ENCODE measurements at places on chromosomes 3 and 15.

- DNase-seq: no peak
Observed at GRCh38 chr15:89646416-89647141, 8.7 kb downstream of the KIF7 start.

- peak; percentile 69 for DNase-seq
Observed at GRCh38 chr3:142976621-142977398, 13.3 kb upstream of the PAQR9 start.

GRCh38 chr3:10002951-10003350 lies 16.3 kb upstream of the EMC3 start:
- no peak for DNase-seq

GRCh38 chr15:88610701-88611231 lies 10.4 kb upstream of the AEN start:
- DNase-seq: peak; percentile 96

DNA sequence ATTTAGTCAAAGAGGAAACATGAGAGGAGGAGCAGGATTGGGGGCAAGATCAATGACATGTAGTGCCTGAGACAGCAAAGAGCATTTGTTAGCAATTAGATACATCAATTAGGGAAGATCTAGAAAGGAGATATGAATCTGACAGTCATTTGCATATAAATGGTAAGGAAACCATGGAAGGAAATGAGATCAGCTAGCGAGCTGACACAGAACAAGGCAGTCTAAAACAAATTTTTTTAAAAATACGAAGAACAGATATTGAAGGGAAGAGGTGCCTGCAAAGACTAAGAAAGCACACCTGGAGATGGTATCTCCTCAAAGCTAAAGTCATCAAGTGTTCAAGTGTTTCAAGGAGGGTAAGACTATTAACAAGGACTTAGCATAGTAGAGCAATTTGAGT lies 4.6 kb downstream of the EPM2AIP1 start:
- DNase-seq: no peak

GRCh38 chr15:55999658-56000057 lies 6.2 kb upstream of the NEDD4 start:
- no peak for DNase-seq

DNA sequence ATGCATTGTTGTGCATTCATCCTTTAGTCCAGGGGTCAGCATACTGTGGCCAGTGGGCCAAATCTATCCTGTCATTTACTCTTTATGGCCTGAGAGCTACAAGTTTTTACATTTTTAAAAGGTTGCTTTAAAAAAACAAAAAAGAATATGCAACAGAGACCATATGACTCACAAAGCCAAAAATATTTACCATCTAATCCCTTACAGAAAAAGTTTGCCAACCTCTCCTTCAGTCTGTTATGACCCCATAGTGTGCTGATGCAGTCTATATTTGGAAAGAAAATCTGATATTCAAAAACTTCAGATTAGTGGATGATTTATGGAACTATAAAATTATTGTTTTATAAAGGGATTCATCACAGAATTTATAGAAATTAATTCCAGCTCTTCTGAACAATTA lies 237.5 kb upstream of the IL12A start:
- DNase-seq: no peak

DNA sequence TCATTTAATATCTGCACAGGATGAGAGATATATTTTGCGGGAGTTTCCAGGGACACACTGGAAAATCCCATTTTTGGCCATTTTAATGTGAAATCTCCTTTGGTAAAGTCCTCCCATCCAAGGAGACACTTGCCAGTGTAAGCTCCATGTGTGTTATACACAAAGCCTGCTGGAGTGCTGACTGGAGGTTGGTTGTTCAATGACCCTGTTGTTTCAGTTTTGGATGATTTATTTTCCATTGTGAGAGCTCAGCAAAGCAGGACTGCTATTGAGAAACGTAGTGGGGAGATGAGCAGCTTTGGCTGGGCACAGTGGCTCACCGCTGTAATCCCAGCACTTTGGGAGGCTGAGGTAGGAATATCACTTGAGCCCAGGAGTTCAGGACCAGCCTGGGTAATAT lies 127.7 kb downstream of the NUP210 start:
- no peak for DNase-seq

DNA sequence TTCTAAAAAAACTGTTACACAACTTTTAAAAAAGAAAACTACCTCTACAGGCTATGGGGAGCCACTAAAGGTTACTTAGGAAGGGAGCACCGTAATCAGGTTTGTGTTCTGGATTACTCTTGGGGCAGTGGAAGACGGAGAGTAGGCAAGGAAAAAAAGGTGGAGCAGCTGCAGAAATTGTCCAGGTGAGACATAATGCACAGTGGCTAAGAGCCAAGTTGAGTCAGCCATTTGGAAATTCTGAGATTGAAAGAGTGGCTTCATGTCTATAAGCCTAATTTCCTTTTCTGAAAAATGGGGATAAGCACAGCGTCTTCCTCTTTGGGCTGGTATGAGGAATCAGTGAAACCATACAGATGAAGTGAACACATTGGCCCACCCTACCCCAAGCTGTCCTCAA lies 195.2 kb downstream of the CADPS start:
- DNase-seq: no peak

DNA sequence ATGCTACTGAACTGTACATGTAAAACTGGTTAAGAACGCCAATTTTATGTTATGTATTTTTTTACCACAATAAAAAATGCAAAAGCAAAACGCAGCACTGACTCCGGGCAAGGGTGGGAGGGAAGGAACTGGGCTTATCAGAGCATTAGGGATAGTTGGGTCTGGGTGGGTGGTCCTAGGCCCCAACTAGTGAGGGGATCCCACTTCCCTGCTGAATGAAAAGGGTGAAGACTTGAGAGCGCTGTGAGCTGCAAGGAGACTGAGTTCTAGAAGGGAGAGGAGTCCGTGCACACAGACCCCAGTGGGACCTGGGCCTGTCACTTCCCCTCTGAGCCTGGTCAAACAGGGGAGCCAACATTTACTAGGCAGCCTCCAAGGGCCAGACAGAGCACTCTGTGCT lies 98.6 kb downstream of the TPRA1 start:
- DNase-seq: no peak

DNA sequence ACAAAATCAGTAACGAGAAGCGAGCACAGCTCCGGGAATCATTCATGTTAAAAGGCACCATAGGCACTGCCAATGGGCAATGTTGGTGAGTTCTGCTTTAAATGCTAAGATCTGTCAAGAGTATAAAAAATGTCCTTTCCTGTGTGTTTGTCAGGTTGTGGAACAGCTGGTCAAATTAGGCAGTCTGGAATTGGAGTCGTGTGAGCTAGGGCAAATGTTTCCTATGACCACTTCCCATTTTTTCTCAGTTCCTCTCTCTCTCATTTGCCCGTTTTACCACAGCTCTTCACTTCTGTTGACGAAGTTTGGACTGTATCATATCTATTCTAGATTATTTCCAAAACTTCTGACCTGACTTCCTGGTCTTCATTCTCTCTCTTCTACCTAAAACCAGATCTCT lies 60.8 kb upstream of the GOLIM4 start:
- peak; percentile 95 for DNase-seq

- no peak for DNase-seq
Observed at GRCh38 chr3:58880182-58880581, 169.6 kb downstream of the CFAP20DC start.

GRCh38 chr3:10651506-10651905 lies 146.1 kb upstream of the ATP2B2 start:
- no peak for DNase-seq

GRCh38 chr3:69866988-69867720 lies 127.9 kb downstream of the MITF start:
- no peak for DNase-seq

DNA sequence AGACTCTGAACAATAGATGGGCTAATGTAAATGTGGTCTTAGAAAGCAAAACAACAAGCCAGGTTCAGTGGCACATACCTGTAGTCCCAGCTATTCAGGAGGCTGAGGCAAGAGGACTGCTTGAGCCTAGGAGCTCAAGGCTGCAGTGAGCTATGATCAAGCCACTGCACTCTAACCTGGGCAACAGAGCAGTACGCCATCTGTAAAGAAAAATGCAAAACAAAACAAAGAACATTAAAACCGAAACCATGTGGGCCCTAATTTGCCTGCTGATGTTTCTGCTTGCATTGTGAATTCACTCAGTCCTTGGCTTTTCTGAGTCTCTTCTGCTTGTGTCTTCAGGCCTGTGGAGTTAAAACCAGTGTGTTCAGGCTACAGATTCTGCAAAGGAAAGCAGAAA lies 56.7 kb downstream of the CCNL1 start:
- DNase-seq: no peak

DNA sequence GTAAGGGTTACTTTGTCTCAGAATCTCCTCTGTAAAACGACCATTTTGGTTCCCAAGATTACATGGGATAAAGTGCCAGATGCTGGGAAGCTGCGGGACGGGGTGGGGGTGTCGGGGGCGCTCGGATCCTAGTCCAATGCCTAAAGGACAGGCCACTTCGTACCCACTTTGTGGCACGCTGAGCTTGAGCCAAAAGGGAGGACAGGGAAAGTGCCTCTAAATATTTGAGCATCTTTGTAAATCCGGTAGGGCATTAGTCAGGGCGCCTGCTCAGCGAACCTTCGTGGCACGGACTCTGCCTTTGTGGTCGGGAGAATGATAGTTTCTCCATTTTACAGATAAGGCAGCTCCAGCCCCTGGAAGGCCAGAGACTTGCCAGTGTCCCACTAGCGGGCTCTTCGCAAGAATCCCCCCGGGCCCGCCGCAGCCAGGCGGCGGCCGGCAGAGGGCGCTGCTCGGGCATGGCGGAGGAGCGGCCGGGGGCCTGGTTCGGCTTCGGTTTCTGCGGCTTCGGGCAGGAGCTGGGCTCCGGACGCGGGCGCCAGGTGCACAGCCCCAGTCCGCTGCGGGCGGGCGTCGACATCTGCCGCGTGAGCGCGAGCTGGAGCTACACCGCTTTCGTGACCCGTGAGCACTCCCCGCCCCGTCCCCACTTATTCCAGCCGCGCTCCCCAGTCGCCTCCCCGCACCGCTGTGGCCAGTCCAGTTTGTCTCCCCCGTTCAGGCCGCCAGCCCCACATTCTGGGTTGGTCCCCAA lies 1.8 kb downstream of the RCCD1 start:
- no peak for DNase-seq

- DNase-seq: no peak
Observed at GRCh38 chr3:71225951-71226564, 357.5 kb downstream of the FOXP1 start.

DNA sequence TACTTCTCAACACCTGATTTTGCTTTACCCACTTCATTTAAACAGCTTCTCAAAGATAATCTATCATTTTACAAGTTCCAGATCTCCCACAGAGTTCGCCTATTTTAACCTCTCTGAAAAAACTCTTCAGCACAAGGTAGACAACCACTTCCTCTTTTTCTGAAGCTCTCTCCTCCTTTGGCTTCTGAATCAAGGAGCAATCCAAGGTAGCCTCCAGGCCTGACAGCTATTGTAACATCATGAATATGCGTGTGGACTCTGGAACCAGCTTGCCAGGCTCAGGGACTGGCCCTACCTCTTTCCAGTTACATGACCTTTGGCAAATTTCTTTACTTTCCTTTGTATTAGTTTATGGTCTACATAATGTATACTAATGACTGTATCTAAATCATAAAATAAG lies 405.9 kb upstream of the ZNF385D start:
- DNase-seq: peak; percentile 2

DNA sequence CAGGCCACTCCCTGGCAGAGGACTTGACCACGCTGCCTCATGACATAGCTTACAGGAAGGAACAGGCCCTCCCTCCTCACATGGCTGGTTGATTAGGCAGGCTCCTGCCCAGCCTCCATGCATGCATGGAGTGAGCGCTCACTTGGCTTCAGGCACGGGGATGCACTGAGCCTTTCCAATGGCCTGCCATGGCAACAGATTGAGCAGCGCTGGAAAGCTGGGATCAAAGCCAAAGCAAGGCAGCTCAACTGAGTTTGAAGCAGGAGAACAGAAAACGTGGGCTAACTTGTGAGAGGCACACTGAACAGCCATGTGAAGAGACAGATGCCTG lies 5.9 kb upstream of the GRAMD2A start:
- no peak for DNase-seq

- DNase-seq: no peak
Observed at GRCh38 chr3:19488939-19489338, 340.6 kb downstream of the KCNH8 start.

GRCh38 chr3:174812172-174812862 lies 46.8 kb upstream of the NAALADL2 start:
- DNase-seq: no peak

GRCh38 chr3:115436767-115437301 lies 186.5 kb upstream of the GAP43 start:
- peak; percentile 18 for DNase-seq

DNA sequence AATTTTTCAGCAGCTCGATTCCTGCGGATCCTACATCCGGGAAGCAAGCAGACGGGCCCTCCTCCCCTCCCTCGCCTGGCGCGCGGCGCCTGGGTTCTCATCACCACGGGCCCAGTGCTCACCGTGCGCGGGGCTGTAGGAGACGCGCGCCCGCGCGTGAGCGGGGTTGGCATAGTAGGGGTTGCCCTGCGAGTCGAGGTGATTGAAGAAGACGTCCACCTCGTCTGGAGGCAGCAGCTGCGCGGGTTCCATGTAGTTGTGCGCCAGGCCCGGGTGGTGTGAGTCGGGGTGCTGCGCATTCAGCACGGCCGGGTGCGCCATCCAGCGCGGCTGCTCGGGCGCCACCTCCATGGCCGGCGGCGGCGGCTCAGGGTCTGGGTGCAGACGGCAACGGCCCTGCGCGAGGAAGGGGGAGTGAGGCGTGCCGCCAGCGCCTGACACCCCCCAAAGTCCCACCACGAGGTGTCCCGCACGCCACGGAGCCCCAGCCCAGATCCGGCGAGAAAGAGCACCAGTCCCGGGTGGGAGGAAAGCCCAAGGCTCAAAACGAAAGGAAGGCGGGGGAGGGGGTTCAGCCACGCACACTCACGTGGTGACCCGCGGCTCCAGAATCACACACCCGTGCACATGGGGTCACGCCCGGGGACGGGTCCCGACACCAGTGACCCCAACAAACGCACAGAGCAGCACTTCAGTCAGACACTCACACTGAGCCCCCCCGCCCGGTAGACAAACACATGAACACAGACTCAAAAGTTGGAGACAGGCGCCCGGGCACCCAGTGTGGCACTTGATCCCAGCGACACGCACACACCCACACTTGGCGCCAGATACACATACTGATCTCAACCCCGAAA lies 6.1 kb downstream of the GATA2 start:
- DNase-seq: no peak

DNA sequence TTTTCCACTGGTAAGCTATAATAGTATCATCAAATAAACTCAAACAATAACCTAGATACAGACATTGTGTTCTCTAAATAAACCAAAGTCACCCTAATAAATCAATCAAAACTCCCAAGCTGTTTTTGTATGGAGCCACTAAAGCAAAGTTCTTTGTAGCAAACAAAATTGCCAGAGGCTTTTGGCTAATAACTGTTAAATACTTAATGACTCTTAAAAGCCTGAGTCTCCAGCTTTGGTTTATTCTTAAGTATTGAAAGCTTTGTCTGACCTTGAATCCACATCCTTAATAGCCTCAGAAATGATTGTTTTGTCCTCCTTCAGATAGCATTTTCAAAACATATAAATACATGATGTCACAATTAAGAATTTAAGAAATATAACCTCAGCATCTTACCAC lies 725.3 kb downstream of the SI start:
- no peak for DNase-seq

DNA sequence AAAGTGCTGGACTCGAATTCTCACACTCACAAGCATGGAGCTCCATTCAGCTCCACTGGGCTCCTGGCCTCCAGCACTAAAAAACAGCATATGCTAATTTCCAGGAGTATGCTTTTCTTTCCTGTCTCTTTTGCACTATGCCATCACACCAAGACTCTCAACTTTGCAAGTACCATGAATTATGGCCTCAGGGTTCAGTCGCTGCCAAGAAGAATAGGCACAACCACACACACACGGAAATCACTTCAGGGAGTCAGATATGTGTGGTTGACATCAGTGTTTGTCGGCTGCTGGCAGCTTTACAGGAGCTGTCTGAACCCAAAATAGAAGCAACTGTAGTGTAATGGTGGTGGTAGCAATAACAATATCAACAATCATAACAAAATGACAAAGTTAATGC lies 305.0 kb upstream of the SLCO3A1 start:
- no peak for DNase-seq
